ENCODE measurements at places on chromosomes 4 and X.

- no peak for DNase-seq
Observed at GRCh38 chrX:3299636-3300035, 46.8 kb downstream of the MXRA5 start.

DNA sequence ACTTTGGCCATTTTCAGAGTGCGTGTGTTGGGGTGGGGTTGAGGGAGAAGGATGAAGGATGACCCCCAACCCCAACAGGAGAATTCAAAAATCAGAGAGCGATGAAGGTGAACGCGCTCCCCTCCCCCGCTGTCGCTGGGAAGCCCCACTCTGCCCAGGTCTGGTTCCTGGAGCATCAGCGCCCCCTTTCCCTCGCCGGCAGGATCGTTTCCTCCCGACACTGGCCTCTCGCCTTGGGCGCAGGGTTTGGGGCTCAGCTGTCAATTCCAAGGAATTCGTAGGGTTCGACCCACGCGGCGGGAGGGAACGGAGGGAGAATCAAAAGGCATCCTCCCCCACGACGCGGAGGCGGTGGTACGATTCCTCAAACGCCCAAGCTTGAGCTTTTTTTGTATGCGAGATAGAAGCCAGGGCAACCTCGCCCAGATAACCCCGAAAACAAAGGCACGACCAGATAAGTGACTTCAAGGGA is 1.0 kb upstream of the PDGFRA start:
- peak; percentile 94 for DNase-seq

DNA sequence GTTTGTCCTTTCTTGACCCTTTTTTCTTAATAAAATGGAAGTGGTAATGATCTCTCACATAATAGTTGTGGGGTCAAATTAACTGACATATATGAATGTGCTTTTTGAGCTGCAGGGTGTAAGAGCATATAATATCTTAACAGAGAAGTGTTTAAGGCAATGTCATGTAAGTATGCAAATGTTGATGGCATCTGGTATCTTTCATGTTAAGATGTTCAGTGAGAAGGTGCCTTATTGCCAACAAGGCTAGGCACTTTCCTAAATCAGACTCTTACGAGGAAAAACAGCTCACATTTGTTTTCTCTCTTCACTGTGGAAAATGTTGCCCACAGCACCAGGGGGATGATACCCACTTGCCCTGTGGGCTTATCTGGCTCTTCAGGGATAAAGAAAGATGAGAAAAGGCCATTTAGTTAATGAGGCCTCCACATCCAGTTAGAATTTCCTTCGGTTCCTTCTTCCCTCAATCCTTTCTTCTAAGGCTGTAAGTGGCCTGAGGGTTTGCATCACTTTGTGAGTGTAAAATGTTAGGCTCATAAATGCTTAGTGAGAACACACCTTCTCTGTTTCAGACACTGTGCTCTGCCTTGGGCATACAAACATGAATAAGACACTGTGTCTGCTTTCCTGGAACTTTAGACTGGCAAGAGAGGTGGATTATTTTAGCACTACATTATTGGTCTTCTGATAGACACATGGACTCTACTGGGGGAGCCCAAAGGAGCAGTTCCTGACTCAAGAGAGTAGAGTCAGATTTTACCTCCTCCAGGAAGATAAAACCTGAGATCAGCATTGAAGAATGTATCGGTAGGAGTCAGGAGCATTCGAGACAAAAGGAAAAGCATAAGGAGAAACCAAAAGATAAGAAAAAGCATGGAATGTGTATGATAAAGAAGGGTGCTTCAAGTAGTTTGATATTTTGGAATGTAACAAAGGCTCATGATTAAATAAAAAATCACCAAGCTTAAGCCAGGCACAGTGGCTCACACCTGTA is 135.5 kb downstream of the SOWAHB start:
- no peak for DNase-seq

DNA sequence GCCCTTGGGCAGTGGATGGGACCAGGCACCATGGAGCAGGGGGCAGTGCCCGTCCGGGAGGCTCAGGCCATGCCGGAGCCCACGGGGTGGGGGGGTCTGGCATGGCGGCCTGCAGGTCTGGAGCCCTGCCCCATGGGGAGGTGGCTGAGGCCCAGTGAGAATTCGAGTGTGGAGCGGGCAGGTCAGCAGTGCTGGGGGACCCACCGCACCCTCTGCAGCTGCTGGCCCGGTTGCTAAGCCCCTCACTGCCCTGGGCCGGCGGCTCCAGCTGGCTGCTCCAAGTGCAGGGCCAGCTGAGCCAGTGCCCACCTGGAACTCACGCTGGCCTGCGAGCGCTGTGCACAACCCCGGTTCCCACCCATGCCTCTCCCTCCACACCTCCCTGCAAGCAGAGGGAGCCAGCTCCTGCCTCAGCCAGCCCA is 1157.9 kb upstream of the ADGRL3 start:
- no peak for DNase-seq

DNA sequence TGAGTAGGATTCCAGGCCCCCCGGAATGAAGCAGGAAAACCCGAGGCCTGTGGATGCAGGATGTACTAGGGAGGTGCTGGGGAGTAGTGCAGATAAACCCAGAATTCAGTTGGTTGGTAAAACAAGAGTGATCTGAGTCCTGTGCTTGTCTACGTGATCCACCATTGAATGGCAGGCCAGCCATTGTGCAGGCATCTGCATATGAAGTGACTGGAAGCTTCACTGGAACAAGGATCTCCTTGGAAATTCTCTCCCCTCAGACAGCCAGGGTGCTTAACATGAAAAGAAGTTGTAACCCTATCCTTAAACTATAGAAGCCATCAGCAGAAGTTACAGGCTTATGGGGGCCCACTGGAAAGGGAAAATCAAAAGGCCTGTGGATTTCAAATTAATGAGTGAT is 656 bp upstream of the GSPT2 start:
- DNase-seq: peak; percentile 3

- no peak for DNase-seq
Observed at GRCh38 chr4:158870626-158871334, 102.0 kb downstream of the FNIP2 start.

DNA sequence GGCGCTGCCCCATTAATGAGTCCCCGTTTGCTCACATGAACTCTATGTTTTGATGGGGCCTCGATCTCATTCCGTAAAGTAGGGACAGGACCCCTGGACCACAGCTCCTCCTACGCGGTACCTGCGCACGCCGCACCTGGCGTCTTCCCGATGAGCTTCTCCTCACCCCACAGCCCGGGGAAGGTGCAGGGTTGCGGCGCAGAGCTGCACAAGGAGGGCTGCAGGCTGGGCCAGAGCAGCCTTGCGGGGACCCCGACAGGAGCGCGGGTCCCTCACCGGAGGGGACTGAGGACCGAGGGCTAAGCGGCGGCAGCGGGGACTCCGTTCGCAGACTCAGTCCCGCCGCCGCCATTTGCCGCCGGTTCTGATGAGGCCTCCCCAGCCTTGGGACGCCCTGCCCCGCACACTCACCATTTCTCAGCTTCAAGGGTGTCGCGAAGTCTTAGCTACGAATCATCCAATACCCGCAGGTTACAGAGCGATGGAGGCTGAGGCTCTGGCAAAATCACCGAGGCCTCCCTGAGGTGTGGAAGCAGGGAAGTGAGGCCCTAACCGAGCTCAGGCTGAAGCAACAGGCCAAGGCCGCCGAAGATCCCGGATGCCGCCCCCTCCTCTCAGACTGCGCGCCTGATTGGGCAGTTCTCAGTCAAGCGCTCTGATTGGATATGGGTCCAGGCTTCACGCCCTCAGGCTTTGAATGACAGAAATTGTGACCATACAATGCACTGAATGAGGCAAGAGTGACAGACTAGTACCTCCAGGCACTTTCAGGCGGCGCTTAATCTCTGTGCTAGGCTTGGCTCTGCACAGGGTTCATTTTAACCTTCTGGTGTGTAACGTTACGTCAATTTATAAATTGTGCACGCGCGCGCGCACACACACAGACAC is 25.1 kb downstream of the ZNF721 start:
- peak; percentile 100 for DNase-seq

GRCh38 chr4:32855622-32856021 is 2135.5 kb downstream of the PCDH7 start:
- DNase-seq: no peak

DNA sequence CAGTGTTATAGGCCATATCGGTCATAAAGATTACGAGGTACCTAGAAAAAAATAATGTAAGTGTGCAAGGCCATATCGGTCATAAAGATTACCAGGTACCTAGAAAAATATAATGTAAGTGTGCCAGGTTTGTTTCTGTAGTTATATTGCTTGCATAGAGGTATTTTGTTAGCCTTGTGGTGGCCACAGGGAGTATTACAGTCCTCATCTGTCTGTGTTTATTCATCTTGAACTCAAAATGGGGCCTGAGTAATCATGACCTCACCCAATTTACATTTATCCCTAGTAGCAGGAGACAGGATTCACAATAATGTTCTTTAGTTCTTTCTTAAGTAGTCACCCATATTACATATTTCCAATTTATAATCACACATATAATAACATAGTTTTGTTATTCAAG is 459.7 kb downstream of the MID1IP1 start:
- DNase-seq: no peak

- DNase-seq: no peak
Observed at GRCh38 chr4:26116057-26116456, 202.0 kb downstream of the SMIM20 start.

DNA sequence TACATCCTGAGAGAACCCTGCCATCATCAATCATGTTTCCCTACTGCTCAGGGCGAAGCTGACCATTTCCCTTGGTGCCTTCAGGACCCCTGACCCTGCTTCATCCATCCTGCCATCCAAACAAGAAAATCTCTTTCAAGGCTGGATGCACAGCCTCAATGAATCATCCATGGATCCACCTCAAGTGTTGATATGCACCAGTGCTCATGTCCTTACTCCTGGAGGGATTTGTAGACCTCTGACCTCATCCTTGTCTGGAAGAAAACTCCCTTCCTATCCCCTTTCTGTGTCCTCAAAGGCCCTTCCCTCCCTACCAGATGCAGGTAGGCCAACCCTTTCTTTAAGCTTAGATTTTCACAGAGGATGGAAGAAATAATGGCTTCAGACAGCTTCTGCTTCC is 24.6 kb downstream of the BEX3 start:
- DNase-seq: no peak

GRCh38 chr4:176718881-176719280 is 73.8 kb downstream of the VEGFC start:
- DNase-seq: no peak

DNA sequence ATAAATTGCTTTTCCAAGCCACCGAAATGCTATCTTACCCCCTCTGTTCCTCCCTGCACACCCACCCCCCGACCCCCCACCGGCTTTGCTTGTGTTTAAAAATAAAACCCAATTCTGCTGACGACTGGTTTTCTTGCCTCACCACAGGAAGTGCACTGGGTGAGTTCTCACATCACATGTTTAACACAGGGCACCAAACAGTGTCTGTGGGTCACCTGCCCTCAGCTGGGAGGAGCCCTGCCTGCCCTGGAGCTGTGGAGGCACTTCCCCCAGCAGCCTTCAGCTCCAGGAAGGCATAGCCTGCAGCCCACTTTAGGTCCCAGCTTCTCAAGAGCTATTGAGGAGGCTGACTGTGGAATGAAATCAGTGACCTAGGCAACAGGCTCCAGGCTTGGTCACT is 8.8 kb downstream of the TMEM255A start:
- DNase-seq: no peak

DNA sequence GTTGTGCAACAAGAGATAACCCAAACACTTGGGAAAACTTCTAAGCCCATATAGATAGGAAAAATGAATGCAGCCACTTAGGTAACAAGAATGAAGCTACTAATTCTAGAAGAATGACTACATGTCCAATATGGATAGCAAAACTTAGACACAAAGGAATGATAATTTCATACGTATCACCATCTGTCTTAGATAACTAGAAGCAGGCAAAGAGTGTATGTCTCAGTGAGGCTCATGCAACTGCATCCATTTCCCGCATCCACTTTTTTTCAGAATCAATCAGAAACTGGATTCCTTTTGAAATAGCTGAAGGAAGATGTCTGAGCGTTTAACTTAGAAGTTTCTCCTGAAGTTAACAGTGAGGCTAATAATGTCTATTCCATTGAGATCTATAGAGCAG is 408.7 kb upstream of the PITX2 start:
- DNase-seq: no peak
